Stimulated activated naive CD4-positive, alpha-beta T cell treated with Interleukin-2 at 50 U/mL for 16 hours (primary cell): ENCODE measurements at places on chromosomes 7 and 10.

DNA sequence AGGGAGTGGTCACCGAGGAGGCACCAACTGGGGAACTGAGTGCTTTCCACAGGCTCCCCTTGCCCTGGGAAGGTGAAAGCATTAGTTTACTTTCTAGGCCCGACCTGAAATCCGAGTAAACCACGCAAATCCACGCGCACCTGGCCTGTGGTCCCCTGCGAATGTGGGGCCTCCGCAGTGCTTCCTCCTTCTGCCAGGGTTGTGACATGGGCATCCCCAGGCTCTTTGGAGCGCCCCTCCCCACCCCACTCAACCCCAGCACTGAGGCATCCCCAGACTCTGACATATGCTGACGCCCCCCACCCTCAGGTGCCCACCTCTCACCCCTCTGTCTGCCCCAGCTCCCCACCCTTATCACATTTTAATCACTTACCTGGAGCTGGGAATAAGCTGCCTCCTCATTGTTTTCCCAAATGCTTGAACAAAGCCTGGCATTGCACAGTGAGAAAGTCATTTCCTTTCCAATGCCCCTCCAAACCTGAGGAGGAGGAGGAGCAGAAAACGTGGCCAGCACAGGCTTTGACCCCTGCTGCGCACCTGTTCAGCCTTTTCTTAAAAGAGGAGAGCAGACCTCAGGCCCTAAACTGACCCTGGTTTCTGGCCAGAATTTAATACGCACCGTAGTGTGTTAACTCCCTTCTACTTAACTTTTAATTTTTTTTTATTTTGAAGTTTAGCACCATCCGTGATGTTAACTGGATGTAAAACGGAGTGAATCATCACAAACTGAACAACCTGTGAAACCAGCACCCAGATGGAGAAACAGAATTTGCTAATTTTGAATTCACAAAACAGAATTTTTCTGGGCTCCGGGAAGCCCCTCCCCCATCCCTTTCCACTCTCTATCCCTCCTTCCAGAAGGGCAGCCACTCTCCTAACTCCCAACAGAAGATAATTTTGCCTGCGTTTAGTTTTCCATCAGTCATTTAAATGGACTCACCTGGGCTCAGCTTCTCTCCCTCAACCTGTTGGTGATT lies 129.4 kb downstream of the WDR11 start:
- no peak for DNase-seq

DNA sequence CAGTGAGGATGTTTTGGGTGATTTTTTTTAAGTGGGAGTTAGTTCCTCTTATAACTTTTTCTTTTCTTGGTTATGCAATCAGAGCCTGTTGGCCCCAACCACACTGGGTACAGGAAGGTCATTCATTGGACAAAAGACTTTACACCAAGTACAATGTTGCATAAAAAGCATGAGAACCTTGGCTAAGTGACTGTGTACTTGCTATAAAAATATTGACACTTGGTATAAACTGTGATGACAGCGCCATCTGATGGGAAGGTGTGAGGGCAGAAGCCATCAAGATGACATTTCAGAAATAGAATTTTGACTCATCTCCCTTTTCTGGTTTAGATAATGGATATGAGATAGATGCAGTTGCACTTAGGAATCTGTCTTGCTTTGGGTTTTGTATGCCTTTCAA lies 126.4 kb upstream of the CCDC6 start:
- no peak for DNase-seq

- no peak for DNase-seq
These were observed 39.9 kb downstream of the PWWP2B start for GRCh38 chr10:132436861-132437410.

- DNase-seq = no peak
These were observed 289.4 kb upstream of the LRRN3 start for GRCh38 chr7:110801502-110801901.

- DNase-seq = no peak
These were observed 159.3 kb downstream of the TNS3 start for GRCh38 chr7:47422611-47423010.

GRCh38 chr10:76001019-76001418 lies 569.6 kb downstream of the LRMDA start:
- DNase-seq = no peak

DNA sequence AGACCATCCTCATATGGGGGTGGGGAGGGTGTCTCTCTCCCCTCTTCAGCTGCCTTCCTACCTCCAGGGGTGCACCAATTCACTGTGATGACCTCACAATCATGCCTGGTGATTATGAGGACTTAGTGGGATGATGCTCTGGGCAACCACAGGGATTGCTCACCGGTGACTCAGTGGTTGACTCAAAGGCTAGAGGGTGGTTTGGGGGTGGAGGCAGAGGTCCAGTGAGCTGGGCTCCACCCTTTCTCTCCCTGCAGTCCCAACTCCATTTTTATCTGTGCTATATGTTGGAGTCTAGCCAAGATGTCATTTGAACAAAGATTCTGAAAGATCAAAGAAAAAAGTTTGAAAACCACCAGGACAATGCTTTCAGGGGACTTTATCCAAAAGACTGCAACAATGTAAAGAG lies 286.9 kb downstream of the KCNMA1 start:
- no peak for DNase-seq

DNA sequence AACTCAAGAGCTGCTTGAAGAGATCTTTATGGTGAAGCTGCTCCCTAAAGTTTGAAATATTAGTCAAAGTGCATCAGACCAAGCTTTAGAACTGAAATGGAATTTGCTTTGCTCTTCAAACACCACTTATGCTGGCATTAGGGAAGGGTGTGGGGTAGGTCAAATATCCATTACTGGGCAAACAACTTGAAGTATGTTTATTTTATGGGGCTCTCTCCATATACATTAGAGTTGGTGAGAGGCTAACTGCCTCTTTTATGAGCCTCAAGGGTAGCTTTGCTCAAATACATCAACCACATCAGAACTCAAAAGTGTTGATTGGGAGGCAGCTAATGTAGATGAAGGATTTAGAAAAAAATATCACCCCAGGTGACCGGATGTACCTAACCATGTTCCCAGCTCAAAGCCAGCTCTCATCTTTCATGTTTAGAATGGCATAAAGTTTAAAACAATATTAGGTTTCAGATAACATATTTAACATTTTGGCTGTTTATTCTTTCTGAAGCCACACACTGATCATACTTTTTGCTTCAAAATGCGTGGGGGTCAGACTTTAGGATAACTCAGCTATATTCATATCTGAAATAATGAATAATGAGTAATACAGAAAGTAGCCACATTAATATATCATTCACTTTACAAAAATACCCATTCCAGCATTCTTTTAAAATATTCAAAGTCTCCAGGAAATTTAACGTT lies 318.6 kb downstream of the PTEN start:
- no peak for DNase-seq

- DNase-seq = peak; percentile 32
These were observed 9.6 kb upstream of the ZNF487 start for GRCh38 chr10:43427166-43427825.

DNA sequence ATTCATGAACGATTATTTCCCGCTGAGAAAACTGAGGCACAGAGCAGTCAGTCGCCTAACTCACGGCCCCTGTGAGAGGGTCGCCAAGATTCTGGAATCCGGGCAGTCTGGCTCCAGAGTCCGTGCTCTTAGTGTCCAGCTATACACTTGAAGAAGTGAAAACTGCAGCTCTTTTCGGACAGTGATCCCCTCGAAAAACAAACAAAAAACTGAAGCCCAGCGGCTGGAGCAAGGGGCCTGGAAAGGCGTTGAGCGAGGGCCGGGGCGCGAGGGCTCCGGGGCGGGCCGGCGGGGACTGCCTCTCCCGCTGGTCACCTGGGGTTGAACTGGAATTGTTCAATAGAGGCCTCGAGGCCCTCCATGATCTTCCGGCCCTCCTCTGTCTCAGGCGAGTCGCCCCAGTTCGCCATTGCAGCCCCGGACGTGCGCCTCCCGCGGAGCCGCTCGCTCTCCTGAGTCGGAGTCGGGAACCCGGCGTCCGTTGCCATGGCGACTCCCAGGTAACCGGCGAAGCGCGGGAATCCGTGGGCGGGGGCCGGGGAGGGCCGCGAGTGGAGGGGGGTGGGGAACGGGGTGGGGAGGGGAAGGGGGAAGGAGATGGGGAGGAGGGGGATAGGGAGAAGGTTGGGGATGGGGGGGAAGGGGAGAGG lies 881 bp downstream of the C10orf67 start:
- peak; percentile 37 for DNase-seq

- DNase-seq = no peak
These were observed 994.1 kb downstream of the TYW1 start for GRCh38 chr7:67990716-67991115.

DNA sequence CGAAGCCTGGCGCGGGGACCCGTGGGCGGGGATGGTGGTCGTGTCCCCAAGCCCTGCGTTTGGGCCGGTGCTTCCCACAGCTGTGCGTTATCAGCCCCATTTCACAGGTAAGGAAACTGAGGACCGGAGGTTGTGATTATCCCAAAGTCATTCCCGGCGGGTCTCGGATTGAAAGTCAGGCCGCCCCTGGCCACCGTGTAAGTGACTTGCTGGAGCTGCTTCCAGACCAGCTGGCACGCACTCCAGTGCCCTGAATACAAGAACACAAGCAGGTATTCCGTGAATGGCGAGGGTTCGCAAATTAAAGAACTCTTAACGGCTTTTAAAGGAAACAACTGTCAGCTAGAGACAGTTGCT lies 675 bp upstream of the ATE1 start:
- no peak for DNase-seq

DNA sequence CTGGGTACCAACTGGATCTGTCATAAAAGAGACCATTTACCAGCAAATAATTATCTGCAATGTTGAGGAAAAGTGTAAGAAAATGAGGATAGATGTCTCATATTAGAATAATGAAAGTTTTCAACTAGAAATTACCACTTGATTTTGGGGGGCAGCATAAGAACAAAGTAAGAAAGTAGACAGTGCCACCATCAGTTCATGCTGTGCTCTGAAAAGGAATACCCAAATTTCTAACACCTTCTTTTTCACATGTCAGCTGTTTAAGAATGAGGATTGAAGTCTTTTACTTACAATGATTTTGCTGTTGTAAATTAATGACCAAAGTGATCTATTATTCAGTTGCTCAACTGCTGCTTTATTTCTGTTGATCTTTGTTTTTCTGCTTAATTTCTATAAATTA lies 578.3 kb downstream of the ETV1 start:
- no peak for DNase-seq

DNA sequence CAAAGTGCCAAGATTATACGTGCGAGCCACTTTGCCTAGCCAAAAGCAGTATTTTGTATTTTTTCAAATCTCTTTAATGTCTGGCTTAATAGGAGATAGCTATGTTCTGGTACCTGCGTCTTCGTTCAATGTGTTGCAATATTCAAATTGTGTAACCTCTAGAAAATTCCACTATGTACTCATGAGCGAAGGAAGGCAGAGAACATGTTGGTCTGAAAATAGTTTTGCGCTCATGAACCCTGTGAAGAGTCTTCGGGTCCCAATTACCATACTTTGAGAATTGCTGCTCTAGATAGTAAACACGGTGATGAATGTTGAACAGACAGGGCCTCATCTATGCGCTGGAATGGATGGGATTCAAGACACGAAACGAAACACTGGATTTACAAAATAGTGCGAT lies 2.7 kb upstream of the SUV39H2 start:
- no peak for DNase-seq

GRCh38 chr7:47807756-47808155 lies 140.5 kb downstream of the PKD1L1 start:
- no peak for DNase-seq

DNA sequence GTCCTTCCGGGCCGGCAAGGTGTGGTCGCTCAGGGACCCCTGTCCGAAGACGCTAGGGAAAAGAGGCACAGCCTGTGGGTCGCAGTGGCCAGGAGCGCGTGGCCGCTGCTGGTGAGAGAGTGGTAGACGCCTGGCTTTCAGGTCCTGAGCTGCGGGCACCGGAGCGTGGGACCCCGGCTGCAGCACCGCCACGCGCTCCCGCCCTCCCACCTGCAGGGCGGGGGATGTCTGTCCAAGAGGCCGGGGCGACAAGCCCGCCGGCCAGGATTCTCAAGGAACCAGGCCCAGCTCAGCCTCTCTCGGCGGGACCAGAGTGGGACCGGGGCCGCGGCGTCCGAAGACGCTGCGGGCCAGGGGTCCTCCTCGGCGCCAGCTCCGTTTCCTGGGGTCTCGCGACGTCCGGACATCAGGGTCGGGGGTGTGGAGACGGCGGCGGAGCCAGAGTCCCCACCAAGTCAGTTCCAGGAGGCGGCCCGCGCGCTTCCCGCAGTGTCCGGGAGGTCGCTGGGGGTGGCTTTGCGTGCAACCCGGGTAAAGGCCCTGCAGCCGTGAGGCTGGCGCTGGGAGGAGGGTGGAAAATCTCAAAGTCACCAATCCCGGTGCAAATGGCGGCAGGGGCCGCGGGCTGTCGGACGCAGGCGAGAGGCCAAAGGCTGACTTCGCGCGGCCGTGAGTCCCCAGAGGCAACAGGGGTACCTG lies 5.5 kb downstream of the ZNF503 start:
- no peak for DNase-seq

- DNase-seq = no peak
These were observed 738.4 kb upstream of the FZD8 start for GRCh38 chr10:36380538-36380937.
